ENCODE measurements at places on chromosomes 2 and 18. TPM values are rescaled to one million over a fixed set of nuclear protein-coding genes. Genes with fewer than 3 reads are reported as not detected.

Gene GNAL
- total RNA-seq, result 0.05 TPM

Gene ACTR2
- total RNA-seq, result 98.9 TPM

Gene UGT1A8
- total RNA-seq, result not detected

Gene MBP
- 6.1 TPM for total RNA-seq

Gene TUBA4B
- not detected for total RNA-seq

Gene PREPL
- 23.8 TPM for total RNA-seq

Gene SAG
- not detected for total RNA-seq

Gene FEV
- total RNA-seq, result not detected

Gene GPBAR1
- not detected for total RNA-seq

Gene MRPS9
- 21.7 TPM for total RNA-seq

Gene CKAP2L
- 21.0 TPM for total RNA-seq

Gene GLB1L
- total RNA-seq, result 7.5 TPM

Gene FBXO15
- not detected for total RNA-seq

Gene MAP3K19
- not detected for total RNA-seq

Gene SLC38A11
- total RNA-seq, result not detected

Gene ANKRD36B
- total RNA-seq, result 11.3 TPM

Gene TMEM37
- total RNA-seq, result 0.33 TPM

Gene TRPM8
- total RNA-seq, result not detected

Gene BAZ2B
- 20.9 TPM for total RNA-seq

Gene ZBTB7C
- total RNA-seq, result not detected

Gene TMEM198
- total RNA-seq, result not detected

Gene RUFY4
- not detected for total RNA-seq

Gene IL1R2
- total RNA-seq, result not detected

Gene EMX1
- not detected for total RNA-seq

Gene LINC00305
- not detected for total RNA-seq

Gene FAM161A
- total RNA-seq, result 1.5 TPM

Gene MEP1B
- total RNA-seq, result not detected

Gene WDR54
- 30.3 TPM for total RNA-seq

Gene SPDYA
- total RNA-seq, result not detected

Gene ADAM23
- 5.0 TPM for total RNA-seq

Gene TMEM150A
- total RNA-seq, result 13.6 TPM

Gene TUBA3E
- total RNA-seq, result not detected

Gene LRATD1
- total RNA-seq, result 3.8 TPM

Gene CNPPD1
- 37.0 TPM for total RNA-seq

Gene IL36G
- total RNA-seq, result not detected

Gene YIPF4
- 13.5 TPM for total RNA-seq

Gene SKOR2
- total RNA-seq, result not detected

Gene IL36RN
- total RNA-seq, result not detected

Gene NEU2
- total RNA-seq, result not detected

Gene CRYGD
- not detected for total RNA-seq

Gene DSG1
- not detected for total RNA-seq

Gene GPD2
- total RNA-seq, result 46.2 TPM

Gene OR6B2
- not detected for total RNA-seq

Gene HAAO
- not detected for total RNA-seq

Gene CENPA
- total RNA-seq, result 11.5 TPM

Gene ARHGEF4
- not detected for total RNA-seq
